ENCODE measurements at places on chromosomes 4 and X.

DNA sequence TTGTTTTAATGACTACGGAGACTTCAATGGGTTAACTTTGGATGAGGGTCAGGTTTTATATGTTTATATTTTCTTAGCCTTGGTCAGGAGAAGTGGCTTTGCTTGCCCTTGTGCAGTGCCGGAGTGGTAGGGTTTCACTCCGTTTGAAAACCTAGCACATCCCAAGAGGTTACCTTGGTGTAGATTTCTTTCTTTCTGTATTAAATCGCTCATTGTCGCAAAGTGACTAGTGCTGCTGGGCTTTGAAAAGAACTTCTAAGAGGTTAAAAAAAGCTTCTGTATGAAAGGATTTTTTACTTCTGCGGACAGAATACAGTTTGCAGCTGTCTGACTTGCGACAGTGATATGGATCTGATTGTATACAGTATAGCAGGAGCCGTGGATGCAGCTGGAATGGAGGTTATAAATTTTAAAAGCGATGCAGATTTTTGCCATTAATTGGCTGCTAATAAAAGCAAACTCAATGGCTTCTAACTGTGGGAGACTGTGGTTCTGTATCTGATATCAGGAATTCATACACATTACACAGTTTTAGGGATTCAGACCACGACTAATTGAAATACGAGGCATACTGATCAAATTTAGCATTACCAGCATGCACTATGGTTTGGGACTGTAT lies 340.9 kb upstream of the PITX2 start:
- DNase-seq = no peak

GRCh38 chrX:85499400-85499799 lies 119.9 kb upstream of the POF1B start:
- DNase-seq = no peak

DNA sequence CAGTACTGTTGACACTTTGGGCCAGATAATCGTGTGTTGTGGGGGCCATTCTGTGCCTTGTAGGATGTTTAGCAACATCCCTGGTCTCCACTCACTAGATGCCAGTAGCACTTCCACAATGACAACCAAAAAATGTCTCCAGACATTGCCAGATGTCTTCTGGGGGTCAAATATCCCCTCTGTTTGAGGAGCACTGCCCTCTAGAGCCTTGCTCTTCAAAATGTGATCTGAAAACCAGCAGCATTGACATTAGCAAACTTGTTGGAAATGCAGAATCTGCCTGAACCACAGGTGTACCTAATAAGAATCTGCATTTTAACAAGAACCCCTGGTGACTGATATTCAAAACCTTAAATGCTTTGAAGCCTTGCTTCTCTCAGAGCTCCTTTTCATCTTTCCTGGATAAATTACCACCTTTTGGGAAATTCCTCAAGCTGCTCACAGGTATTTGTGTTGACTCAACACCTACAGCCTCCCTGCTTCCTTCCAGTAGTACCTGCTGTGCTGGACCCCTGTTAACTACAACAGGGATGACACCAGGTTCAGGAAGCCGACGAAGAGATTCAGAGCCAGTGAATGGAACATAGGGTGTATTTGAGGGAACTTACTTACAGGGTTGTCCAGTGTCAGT lies 459.0 kb upstream of the NR3C2 start:
- DNase-seq = no peak

GRCh38 chr4:59904331-59904730 lies 1295.8 kb upstream of the ADGRL3 start:
- DNase-seq = no peak

- DNase-seq = no peak
Observed at GRCh38 chr4:159173886-159174285, 71.0 kb downstream of the RAPGEF2 start.

- no peak for DNase-seq
Observed at GRCh38 chr4:15198070-15198727, 195.9 kb downstream of the CPEB2 start.

Data from right renal pelvis (tissue), 4 donors.